Hepatic stellate cell (primary cell): ENCODE measurements at places on chromosomes 13 and 19.
A peak's percentile ranks its signal among the peaks of the same experiment; 100 is the strongest.

DNA sequence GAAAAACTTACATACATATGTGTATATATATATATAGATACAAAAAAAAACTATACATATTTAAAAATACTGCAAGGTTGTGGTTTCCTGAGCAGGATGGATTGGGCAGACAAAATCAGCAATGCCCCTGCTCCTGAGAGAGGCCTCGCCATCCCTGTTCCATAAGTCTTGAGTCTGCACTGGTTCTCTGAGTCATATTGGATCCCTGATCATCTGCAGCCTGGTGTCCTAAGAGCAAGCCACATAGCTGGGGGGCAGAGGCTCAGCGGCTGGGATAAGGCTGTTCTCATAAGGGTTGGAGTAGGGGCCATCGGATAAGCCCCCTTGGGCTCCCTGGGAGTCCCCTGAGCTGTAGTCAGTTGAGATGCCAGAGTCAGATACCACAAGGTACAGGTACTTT lies 3.3 kb downstream of the SWSAP1 start:
- no peak for DNase-seq

- no peak for DNase-seq
Measured at GRCh38 chr19:41735071-41735600, 20.2 kb upstream of the CEACAM6 start.

DNA sequence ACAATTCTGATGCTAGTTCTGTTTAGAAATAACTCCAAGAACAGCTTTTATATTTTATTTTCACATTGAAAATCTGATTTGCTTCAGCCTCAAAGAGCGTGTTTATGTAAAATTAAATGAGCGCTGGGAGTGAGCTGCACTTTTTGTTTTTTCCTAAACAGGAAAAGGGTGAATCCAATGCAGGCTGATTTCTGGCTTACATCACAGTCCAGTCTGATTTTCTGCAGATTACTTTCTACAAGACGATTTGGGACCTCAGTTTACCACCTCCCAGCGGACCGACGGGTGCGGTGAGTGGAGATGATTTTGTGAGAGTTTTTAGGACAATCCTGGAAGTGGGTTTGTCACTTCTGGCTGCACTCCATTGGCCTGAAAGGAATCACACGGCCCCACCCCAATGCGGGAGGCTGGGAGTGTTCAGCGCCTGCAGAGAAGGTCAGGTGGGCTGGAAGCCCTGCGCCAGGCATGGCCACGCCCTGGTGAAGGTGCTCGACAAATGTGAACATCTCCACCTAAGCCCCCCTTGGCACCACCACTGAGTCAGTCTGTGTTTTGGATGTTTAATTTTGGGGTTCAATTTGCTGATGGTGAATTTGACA lies 90.1 kb downstream of the ANKRD10 start:
- no peak for DNase-seq

DNA sequence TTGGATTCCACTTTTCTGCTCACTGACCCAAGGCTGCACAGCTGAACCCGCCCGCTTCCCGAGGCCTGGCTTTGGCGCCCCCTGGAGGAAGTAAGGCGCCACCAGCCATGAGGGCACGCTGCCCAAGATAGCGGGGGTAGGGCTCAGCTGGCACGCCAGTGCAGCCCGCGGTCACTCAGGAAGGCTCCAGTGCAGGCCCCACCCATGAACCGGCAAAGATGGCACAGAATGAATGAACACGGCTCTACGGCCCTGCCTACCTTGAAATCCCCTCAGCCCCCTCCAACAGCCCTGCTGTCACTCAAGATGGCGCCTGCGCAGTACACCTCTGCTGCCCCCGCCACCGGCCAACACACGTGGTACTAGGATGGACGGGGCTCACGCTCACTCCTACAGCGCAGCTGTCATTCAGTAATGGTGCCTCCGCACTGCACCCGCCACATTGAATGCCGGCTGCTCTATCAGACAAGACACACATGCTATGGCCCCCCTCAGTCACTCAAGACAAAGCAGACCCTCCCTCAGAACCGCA lies 3.0 kb downstream of the PEG3 start:
- no peak for DNase-seq

- DNase-seq: no peak
Measured at GRCh38 chr13:113245849-113246796, 36.7 kb downstream of the CUL4A start.

DNA sequence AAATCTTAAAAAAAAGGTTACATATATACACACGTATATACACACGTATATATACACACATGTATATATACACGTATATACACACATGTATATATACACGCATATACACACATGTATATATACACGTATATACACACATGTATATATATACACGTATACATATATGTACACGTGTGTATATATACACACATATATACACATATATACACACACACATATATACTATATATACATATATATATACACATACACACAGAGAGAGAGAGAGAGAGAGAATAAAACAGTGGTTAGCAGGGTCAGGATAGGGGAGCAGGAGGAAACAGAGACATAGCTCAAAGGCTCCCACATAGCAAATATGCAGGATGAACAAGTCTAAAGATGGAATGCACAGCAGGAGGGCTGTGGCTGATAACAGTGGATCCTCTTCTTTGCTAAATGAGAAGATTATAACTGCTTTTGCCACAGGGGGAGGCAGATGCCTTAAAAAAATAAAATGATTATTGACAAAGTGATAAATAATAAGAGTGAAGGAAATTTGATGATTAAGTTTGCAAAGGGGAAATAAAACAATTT lies 714.5 kb downstream of the UQCRFS1 start:
- DNase-seq: no peak

- DNase-seq: peak; percentile 58
Measured at GRCh38 chr19:28961772-28962500, 251.0 kb downstream of the UQCRFS1 start.

DNA sequence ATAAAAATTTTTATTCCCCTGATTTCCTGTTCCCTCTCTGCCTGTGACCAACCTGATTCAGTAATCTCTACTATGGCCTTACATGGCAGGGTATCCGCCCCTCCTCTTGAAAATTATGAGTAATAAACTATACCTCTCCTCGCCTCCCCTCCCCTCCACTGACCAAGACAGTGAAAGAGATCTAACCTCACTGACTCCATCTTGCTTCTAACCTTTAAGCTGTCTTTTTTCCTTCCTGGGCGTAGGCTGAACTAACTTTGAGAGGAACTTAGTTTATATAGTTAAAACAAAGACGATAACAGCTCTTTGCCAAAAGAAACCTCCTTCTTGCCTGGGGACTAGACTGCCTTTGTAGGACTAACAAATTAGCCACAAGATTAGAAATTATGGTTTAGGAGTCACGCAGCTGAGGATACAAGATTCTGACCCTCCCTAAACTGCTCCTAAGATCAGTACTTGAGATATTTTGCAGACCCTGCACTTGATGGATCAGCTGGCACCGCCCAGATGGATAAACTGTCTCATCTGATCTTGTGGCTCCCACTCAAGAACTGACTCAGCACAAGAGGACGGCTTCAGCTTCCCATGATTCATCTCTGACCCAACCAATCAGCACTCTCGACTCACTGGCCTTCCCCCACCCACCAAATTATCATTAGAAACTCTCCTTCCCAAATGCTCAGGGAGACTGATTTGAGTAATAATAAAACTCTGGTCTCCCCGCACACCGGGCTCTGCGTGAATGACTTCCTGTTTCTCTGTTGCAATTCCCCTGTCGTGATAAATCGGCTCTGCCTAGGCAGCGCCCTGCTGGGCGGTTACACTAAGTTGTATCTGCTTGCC lies 187.1 kb downstream of the TDRD3 start:
- DNase-seq: peak; percentile 14

DNA sequence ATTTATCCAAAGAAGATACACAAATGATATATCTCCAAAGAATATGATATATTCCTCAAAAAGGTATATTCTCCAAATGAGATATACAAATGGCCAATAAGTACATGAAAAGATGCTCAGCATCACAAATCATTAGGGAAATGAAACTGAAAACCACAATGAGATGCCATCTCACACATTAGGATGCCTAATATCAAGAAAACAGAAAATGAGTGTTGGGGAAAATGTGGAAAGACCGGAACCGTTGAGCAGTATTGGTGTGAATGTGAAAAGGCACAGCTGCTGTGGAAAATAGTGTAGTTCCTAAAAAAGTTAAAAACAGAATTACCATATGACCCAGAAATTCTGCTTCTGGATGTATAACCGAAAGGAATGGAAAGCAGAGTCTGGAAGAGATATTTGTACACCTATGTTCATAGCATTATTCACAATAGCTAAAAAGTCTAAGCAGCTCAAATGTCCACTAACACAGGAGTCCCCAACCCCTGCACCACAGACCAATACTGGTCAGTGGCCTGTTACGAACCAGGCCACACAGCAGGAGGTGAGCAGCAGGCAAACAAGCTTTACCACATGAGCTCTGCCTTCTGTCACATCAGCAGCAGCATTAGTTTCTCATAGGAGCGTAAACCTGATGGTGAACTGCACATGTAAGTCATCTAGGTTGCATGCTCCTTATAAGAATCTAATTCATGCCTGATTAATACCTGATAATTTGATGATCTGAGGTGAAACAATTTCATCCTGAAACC lies 291.9 kb downstream of the PCDH20 start:
- DNase-seq: no peak

- DNase-seq: no peak
Measured at GRCh38 chr13:80844164-80844563, 503.2 kb upstream of the SPRY2 start.

GRCh38 chr19:5179256-5179655 lies 161.4 kb downstream of the PTPRS start:
- no peak for DNase-seq

- DNase-seq: no peak
Measured at GRCh38 chr13:108121406-108121805, 93.9 kb downstream of the LIG4 start.

GRCh38 chr13:33079960-33080359 lies 63.7 kb downstream of the KL start:
- DNase-seq: no peak

- DNase-seq: no peak
Measured at GRCh38 chr13:25742220-25742619, 309.6 kb downstream of the SHISA2 start.

DNA sequence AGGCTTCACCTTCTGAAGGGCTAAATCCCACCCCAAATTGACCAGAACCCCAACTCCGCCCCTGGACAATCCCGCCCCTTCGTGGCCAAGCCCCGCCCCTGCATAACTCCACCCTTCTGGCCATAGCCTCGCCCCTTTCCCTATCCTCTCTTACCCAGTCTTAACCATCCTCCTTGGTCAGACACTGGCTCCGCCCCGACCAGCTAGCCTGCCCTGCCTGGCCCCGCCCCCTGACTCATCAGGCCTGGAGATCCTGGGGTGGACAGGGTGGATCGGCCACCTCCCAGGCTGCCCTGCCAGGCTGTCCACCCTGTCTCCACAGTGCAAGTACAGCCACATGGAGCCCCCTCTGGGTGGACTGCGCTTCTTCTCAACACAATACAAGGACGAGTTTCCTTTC lies 8.0 kb upstream of the ZNF358 start:
- DNase-seq: peak; percentile 93

GRCh38 chr13:114039471-114040141 lies 65.7 kb upstream of the C13orf46 start:
- DNase-seq: no peak

DNA sequence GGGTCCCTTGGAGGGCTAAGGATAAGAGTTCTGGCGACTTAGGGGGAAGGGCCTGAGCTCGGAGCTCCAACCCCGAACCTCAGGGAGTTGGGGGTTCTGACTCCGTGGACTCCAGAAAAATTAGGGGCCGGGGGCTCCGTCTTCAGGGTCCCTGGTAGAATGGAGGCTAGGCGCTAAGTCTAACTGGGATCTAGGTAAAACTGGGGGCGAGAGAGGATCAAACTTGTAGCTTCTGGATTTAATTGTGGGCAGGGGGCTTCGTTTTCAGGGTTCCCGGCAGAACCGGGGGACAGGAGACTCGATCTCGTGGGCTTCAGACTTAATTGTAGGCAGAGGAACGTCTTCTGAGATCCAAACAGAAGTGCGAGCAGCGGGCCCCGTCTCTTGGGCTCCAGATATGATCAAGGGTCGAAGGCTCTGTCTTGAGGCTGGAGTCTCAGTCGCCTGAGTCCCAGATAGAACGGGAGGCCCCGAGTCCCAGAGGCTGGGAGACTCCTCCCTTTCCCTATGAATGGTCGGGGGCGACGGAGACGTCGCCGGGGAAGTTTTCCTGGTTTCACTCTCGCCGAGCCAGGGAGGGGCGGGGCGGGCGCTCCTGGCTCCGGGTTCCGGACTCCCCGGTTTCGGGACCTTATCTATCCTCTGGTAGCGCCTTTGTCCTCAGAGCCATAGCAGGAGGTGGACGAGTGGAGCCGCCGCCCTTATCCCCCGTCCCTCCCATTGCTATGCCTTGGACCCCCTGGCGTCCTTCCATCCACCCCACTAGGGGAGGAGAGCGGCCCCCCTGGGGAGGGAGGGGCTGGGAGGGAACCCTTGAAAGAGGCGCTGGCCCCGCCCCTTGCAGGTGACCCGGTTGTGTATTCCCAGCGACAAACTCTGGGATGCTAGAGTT lies 1.3 kb downstream of the NECTIN2 start:
- peak; percentile 64 for DNase-seq
